Articular chondrocyte of knee joint (primary cell): ENCODE measurements at places on chromosomes 7 and 10. TPM values are rescaled to one million over a fixed set of nuclear protein-coding genes. Genes with fewer than 3 reads are reported as not detected.

TRA2A gene
- total RNA-seq = 33.6 and 40.6 TPM in 2 replicates

LRRN3 gene
- total RNA-seq = 0.26 and 0.76 TPM in 2 replicates

SHH gene
- total RNA-seq = not detected in 2 replicates

COL26A1 gene
- total RNA-seq = 0.13 and 0.22 TPM in 2 replicates

NXPH1 gene
- not detected in 2 replicates for total RNA-seq

PVRIG gene
- total RNA-seq = not detected in 2 replicates

SFTPA2 gene
- total RNA-seq = not detected in 2 replicates

LRRD1 gene
- total RNA-seq = 0.43 and 0.65 TPM in 2 replicates

CYP3A7 gene
- 0.32 TPM in 1 of 2 replicates, not detected in the other for total RNA-seq

ST8SIA6 gene
- total RNA-seq = not detected in 2 replicates

GPR37 gene
- total RNA-seq = under 0.01 and 0.11 TPM in 2 replicates

WNT16 gene
- total RNA-seq = under 0.01 TPM in 2 replicates

GJD4 gene
- 0.22 TPM in 1 of 2 replicates, not detected in the other for total RNA-seq

SLC26A3 gene
- total RNA-seq = not detected in 2 replicates

ZNF37A gene
- 17.4 and 22.5 TPM in 2 replicates for total RNA-seq

TMEM254 gene
- total RNA-seq = 15.4 and 22.1 TPM in 2 replicates

VAX1 gene
- total RNA-seq = not detected in 2 replicates

CISD1 gene
- total RNA-seq = 36.2 and 36.8 TPM in 2 replicates

HOXA5 gene
- total RNA-seq = 6.7 and 8.1 TPM in 2 replicates

CDHR1 gene
- total RNA-seq = 0.11 and 0.26 TPM in 2 replicates

HGF gene
- total RNA-seq = 0.13 and 0.65 TPM in 2 replicates

ASL gene
- total RNA-seq = 32.0 and 45.1 TPM in 2 replicates

CNTNAP2 gene
- total RNA-seq = 0.11 TPM in 1 of 2 replicates, not detected in the other

KMT2C gene
- total RNA-seq = 44.9 and 46.8 TPM in 2 replicates

TRIM4 gene
- 30.3 and 34.6 TPM in 2 replicates for total RNA-seq
